ENCODE measurements at places on chromosomes 12 and 14. TPM values are rescaled to one million over a fixed set of nuclear protein-coding genes. Genes with fewer than 3 reads are reported as not detected.

DNA sequence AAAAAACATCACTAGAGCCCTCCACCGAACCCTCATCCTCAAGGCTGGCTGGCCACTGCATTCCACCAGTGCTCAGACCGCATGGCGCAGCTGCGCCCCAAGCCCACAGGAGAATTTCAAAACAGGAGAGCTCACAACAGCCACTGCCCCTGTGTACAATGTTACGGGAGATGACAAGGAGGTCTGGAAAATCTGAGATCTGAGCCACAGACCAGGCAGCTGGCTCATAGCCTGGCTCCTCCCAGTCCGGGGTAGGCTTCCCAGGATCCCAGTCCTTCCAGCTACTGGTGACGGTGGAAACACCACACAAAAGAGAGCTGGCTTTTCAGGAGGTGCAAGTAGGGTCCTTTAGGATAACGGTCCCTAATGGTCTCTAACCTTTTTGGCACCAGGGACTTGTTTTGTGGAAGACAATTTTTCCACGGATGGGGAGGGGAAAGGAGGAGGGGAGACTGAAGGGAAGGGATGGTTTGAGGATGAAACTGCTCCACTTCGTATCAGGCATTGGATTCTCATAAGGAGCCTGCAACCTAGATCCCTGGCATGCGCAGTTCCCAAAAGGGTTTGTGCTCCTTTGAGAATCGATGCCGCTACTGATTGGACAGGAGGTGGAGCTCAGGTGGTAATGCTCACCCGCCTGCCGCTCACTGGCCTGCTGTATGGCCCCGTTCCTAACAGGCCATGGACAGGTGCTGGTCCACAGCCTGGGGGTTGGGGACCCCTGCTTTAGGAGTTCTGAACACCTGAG, 23.0 kb upstream of the NRDE2 start:
- no peak for DNase-seq

- DNase-seq: no peak
Measured at GRCh38 chr12:78473136-78473535, 391.4 kb upstream of the SYT1 start.

Gene RTL1
- total RNA-seq: 0.58 TPM

- DNase-seq: no peak
Measured at GRCh38 chr12:27333403-27334009, 870 bp downstream of the BMAL2 start.

DNA sequence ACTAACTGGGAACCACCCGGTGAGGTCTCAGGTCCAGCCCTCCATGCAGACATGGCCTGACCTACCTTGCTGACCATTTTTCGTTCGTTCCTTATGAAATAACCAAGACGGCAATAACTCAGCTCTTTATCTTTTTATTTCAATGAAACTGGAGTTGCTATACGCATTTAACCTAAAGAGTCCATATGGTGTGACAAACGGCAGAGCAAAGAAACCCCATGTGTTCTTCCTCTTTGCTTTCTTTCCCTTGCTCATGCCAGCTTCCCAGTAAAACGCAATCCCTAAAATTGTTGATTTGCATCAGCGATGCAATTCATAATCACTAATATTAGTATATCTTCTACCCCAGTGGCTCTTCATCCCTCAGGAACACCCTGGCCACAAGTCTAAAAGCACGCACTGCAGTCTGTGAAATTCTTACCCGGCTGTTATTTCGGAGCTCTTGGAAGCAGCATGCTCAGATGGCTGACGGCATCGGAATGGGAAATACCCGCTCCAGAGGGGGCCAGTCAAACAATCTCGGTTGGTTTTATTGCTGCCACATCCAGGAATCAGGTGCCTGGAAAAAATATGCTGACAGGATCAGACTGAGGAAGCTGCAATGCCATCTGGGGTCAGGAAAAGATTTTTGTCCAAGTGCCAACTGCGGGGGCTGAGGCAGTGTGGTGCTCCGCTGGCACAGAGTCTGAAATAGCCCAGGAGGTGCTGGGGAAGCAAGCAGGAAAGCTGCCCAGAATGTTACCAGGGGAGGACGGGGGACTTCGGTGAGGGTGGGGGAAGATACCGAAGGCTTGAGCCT, 28.2 kb upstream of the KCNA1 start:
- no peak for DNase-seq

Gene C14orf132
- 7.4 TPM for total RNA-seq

Gene TRPV4
- not detected for total RNA-seq

DNA sequence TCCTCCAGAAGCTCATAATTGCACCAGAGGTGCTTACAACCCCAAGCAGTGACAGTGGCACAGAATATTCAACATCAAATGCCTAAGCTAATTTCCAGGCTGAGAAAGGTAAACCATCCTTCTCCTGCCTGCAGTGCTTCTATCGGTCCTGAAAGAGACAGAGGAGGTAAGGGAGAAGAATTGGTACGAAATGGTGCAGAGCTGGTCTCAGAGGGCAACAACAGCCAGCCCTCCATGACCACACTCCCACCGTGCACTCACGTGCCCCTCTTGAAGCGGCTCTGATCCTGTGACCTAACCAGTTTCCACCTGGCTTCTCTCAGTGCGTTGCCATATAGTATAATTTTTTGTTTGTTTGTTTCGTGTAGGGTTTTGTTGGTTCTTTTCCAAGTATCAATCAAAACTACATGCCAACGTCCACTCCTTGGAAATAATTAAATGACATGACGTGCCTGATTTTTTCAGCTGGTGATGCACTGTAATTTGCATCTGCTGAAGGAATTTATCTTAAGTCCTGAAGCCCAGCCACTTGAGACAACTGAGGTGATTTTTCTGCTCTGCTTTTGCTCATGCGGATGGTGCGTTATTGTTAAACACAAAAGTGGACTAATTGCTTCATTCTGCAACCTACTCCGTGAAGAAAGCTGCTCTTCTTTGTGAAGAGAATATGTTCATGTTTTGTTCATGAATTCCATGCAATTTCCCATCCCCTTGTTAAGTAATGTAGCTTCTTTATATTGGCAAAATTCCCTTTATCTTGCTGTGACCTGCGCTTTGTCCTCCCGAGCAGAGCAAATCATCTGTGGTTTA, 1.3 kb upstream of the ATP2A2 start:
- DNase-seq: no peak

Gene GEMIN2
- 63.7 TPM for total RNA-seq

Gene GOLGA5
- 21.9 TPM for total RNA-seq

Gene CMKLR1
- 1.5 TPM for total RNA-seq

DNA sequence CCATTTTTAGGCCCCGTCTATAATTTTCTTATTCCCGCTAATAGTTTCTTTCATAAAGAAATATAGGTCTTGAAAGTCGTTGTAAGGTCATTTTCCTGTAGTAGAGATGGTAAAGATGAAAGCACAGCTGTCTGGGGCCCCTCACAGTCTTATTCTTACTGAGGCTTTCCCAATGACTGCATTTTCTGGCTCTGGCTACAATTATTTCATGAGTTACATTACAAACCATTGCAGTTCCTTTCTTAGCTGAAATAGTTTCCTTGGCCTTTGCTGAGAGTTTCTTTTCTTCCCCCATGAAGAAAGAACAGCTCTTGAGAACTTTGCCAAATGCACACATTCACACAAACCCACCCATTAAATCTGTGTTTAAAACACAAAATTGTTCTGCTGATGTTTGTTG, 113.0 kb downstream of the DYRK2 start:
- DNase-seq: no peak

Data from H4 (cell line).